ENCODE measurements at places on chromosomes 11 and 22. TPM values are rescaled to one million over a fixed set of nuclear protein-coding genes. Genes with fewer than 3 reads are reported as not detected.

The MRGPRE gene
- not detected for total RNA-seq

The SEPTIN5 gene
- total RNA-seq = 141 TPM

The NCAM1 gene
- total RNA-seq = 0.98 TPM

The CSF2RB gene
- 3.9 TPM for total RNA-seq

The CSNK2A3 gene
- 3.1 TPM for total RNA-seq

The GDPD4 gene
- not detected for total RNA-seq

The OR52N4 gene
- not detected for total RNA-seq

The HEPN1 gene
- not detected for total RNA-seq

The SOX10 gene
- 18.6 TPM for total RNA-seq

The PGM2L1 gene
- total RNA-seq = 2.1 TPM

The SERPING1 gene
- 144 TPM for total RNA-seq

The MEI1 gene
- total RNA-seq = not detected

The FXYD2 gene
- not detected for total RNA-seq

The MS4A4A gene
- total RNA-seq = 4.8 TPM

The OR8G1 gene
- total RNA-seq = not detected

The POTEH gene
- total RNA-seq = not detected

The SGSM1 gene
- 2.2 TPM for total RNA-seq

The TTC36 gene
- not detected for total RNA-seq

The SLC22A6 gene
- not detected for total RNA-seq

The KBTBD3 gene
- total RNA-seq = 3.9 TPM

The FADS1 gene
- total RNA-seq = 69.6 TPM

The TRIOBP gene
- total RNA-seq = 71.6 TPM

The CREB3L1 gene
- 2.0 TPM for total RNA-seq

The CARNS1 gene
- total RNA-seq = 0.21 TPM

The SCN2B gene
- total RNA-seq = not detected

The SLC22A8 gene
- total RNA-seq = not detected

The FOLH1 gene
- 2.6 TPM for total RNA-seq

The SLC25A45 gene
- 6.2 TPM for total RNA-seq

The INSC gene
- not detected for total RNA-seq

The MIOX gene
- not detected for total RNA-seq

Measured in suprapubic skin (tissue), 4 donors.